Frontal cortex (tissue), 4 donors: ENCODE measurements at places on chromosomes 1 and 21. TPM values are rescaled to one million over a fixed set of nuclear protein-coding genes. Genes with fewer than 3 reads are reported as not detected.

DNA sequence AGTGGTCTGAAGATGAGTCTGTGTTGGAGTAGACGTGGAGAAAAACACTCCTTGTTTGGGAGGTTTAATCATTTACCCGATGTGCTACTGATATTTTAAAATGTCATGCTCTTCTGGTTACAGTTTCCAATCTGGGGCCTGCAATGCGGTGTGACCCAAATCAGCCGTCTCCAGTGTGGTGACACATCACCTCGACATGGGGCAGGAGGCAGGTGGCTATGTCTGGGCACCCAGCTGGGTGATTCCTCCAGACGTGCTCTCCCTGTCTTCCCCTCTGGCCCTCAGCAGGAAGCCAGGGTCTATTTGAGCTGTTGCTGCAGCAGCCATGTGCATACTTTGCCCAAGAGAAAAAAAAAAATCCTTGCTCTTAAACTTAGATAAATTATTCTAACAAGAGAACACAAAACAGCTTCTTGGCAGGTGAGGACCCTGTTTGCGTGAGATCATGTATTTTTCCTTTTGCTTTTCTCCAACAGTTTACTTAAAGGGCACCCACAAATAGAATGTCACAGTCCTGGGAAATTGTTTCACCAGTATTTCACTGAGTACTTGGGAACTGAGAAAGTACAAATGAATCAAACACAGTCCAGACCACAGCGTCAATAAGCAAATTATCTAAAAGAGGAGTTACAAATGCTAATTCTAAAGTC, 38.9 kb upstream of the MAP10 start:
- DNase-seq = no peak

The ACBD3 gene
- total RNA-seq = 49.7 TPM

The SPRR3 gene
- total RNA-seq = not detected

The FAM167B gene
- 0.41 TPM for total RNA-seq

- DNase-seq = no peak
These were observed 57.7 kb upstream of the NUF2 start for GRCh38 chr1:163263818-163264655.

DNA sequence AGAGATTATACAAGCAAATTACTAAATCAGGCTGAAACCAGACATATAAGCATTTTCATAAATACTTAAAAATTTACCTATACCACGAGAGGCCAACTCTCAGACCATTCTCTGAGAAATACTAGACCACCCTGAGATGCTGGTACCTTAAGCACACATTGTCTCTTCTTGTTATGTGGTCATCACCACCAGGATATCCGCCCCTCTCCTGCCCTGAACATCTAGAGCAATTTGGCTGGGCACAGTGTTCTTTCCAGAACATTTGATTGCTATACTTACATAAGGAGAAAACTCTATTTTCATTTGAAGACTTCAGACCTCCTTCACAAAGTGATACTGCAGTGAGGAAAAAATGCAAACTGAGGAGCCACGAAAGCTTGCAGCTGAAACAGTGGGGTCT, 36.2 kb upstream of the DUSP10 start:
- DNase-seq = no peak

DNA sequence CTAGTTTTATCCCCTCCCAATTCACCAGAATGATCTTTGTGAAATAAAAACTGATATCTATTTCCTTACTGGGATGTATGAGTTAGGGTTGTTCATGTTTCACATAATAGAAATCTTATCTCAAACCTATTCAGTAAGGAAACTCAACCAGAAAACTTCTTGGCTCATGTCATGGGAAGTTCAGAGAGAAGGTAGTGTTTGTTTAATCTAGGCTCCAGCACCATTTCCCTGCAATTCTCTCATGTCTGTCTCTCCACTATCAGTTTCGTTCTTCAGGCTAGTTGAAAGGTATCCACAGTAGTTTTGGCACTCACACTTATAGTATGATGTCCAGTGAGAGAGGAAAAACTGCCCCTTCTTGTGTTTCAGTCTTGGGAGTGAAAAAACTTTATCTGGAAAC, 34.6 kb upstream of the UHMK1 start:
- DNase-seq = no peak

DNA sequence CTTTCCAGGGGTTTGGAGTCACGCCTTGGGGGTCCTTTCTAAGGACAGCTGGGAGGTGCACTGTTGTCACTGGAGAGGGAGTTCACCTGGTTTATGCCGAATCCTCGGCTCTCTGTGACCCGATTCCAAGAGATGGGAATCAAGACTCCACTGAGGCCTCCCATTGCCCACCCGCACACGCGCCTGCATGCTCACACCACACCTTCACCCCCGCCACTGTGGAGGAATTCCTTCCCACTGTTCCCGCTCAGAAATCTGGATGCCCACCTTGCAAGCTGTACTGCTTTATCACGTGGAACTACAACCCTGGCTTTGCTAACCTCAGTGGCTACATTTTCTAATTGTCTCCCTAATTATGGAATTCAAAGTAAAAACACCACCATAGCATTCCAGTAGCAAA, 29.2 kb downstream of the PGBD5 start:
- no peak for DNase-seq

DNA sequence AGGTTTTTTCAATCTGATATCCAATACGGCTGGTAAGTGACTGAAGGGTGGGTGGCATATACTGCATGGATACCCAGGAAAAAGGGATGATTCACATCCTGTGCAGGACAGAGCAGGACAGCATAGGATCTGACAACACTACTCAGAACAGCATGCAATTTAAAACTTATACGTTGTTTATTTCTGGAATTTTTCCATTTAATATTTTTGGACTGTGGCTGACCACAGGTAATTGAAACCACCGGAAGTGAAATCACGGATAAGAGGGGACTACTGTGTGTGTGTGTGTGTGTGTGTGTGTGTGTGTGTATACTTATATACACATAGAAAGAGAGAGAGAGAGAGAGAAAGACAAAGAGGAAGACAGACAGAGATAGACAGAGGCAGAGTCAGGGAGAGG, 23.0 kb downstream of the ERICH3 start:
- DNase-seq = no peak

DNA sequence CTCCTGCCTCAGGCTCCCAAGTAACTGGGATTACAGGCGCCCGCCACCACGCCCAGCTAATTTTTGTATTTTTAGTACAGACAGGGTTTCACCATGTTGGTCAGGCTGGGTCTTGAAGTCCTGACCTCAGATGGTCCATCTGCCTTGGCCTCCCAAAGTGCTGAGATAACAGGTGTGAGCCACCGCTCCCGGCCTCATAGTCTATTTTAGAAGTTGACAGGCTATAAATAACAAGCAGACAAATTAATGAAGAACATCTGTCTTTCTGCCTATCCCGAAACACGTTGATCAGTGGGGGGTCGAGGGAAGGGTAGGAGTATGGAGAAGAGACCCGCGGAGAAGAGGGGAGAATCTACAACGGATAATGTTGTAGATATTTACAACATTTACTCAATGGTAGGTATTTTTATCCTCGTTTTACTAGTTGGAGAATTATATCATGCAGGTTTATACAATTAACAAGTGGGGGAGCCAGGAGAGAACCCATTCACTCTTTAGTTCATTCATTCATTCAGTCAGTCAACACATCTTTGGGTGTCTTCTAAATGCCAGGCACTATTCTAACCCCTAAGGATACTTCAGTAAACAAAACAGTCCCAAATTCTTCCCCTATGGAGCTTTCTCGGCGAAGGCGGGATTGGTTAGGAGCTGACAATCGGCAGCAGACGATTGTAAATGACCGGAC, 497 bp upstream of the IFNAR2 start:
- no peak for DNase-seq

DNA sequence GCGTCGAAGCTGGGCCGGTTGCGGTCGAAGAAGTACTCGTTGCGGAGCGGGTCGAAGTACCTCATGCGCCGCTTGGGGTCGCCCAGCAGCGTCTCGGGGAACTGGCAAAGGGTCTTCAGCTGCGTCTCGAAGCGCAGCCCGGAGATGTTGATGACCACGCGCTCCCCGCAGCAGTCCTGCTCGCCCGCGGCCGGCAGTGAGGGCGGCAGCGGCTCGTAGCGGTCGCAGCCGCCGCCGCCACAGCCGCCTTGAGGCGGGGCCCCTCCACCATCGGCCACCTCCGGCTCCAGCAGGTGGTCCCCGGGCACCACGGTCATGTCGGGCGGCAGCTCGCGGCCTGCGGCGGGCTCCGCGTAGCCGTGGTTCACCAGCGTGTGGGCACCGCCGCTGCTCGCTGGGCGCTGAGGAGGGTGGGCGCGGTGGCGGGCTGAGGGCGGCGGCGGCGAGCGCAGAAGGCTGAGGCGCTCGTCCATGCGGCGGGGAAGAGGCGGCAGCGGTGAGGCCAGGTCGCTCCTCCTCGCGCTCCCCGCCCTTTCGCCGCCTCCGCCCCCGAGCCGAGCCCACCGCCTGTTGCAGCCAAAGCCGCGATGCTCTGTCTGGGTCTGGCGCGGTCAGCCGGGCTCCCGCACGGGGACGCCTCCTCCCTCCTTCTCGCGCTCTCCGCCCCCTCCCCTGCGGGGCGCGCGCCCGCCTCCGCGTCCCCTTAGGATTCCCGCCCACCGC, at the start of gene KCNA3:
KCNA3 (minus strand) TSS at position 604 of the 723 bp plus-strand sequence; CDS start at position 473, 131 bp downstream.
- peak; percentile 61 for DNase-seq

- no peak for DNase-seq
These were observed 30.9 kb downstream of the SLC27A3 start for GRCh38 chr1:153805886-153806719.

- no peak for DNase-seq
These were observed 27.8 kb downstream of the FAM20B start for GRCh38 chr1:179053486-179053885.

- no peak for DNase-seq
These were observed 1.8 kb upstream of the LEPR start for GRCh38 chr1:65418522-65419185.

GRCh38 chr1:30668024-30668423, 55.4 kb downstream of the MATN1 start:
- no peak for DNase-seq

GRCh38 chr1:175443332-175443731, 250.8 kb upstream of the KIAA0040 start:
- no peak for DNase-seq

The CA6 gene
- not detected for total RNA-seq

GRCh38 chr21:37272897-37273296, 5.8 kb upstream of the VPS26C start:
- DNase-seq = no peak

DNA sequence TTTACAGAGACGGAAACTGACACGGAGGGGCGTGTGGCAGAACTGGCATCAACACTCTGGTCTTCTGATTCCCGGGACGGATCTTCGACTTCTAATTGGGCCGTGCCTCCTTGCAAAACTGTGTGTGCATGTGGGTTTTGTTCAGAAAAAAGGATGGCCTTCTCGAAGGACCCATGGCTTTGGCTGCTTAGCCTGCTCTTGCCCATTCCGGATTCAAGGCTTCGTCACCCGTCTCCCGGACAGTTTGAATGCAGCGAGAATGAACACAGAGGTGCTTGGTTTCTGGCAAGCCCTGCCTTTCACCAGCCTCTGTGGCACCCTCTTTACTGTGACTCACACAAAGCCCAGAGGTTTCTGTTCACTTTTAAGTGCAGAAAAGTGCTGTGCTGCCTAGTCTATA, 120.1 kb downstream of the PRDM2 start:
- DNase-seq = no peak

DNA sequence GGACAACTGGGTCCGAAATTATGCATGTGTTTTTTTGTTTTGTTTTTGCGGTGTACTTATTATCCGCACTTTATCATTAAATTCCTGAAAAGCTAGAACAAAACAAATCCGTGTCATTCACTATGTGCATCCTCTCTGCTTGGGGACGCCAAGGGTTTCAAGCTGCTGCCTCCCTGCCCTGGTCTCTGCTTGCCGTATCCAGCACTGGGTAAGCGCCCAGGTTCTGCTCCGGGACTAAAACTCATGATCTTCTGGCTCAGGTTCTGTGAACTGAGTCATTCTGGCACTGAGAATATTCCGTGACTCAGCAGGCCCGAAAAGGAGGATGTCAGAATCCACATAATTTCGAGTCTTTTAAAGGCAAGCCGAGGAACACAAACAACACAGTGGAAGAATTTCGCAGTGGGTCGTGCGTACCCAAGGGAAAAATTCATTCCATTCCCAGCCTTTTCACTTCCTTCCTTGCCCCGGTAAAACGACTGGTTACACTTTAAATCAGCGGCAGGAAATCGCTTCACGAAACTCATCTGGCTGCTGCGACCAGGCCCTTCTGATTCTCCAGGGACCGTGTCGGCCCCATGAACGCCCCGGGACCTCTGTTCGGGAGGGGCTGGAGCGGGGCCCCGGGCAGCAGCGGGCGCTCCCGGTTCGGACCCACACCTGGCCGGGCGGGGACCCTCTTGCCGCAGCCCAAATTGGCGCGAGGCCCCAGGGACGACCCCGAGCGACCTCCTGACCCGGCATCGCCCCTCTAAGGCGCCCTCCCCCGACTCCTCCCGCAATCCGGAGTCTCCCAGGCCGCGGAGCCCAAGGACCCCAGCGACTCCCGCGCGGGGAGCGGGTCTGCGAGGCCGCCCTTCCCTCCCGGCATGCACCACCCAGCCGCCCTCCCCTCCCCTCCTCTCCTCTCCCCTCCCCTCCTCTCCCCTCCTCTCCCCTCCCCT, 746 bp upstream of the LAMC1 start:
- peak; percentile 55 for DNase-seq

The NDUFV3 gene
- 25.3 TPM for total RNA-seq

GRCh38 chr21:36859744-36860501, 106.5 kb downstream of the HLCS start:
- DNase-seq = no peak

The NUDT4B gene
- 15.9 TPM for total RNA-seq

DNA sequence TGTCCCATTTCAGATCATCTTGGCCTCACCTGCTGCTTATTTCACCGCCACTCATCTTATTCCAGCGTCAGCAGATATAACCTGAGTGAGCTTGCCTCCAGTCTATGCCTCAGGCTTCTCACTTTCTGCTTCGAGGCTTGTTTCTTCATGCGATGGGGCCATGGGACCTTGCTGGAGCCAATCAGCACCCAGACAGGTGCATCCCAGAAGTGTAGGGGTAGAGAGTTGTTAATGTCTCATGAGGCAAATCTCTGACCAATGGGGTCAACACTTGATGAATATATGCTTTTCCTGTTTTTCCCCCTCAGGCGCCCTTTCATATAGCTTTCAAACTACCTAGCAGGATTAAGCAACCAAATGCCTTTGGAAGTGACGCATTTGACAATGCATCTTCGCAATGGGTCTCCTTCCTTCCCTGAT, 935 bp upstream of the YIPF1 start:
- DNase-seq = no peak

DNA sequence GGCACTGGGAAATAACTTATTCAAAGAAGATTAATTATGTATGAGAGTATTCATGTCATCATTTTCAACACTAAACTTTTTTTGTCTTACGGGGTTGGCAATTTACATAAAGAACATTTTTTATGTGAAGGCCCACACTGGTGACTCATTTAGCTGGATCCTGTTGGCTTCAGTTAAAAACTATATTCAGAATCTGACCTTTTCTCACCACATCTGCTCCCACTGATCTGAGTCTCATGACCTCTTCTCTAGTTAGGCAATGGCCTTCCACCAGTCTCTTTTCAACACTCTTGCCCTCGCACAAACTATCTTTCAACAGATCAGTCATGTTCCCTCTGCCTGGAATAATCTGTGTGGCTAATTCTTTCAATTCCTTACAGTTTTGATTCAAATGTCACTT, 53.4 kb downstream of the TMPRSS15 start:
- no peak for DNase-seq

GRCh38 chr21:35128536-35128935, 79.4 kb upstream of the RUNX1 start:
- no peak for DNase-seq
